Mucosa of gallbladder (tissue), 1 donor: ENCODE measurements at places on chromosomes 16 and 17.

DNA sequence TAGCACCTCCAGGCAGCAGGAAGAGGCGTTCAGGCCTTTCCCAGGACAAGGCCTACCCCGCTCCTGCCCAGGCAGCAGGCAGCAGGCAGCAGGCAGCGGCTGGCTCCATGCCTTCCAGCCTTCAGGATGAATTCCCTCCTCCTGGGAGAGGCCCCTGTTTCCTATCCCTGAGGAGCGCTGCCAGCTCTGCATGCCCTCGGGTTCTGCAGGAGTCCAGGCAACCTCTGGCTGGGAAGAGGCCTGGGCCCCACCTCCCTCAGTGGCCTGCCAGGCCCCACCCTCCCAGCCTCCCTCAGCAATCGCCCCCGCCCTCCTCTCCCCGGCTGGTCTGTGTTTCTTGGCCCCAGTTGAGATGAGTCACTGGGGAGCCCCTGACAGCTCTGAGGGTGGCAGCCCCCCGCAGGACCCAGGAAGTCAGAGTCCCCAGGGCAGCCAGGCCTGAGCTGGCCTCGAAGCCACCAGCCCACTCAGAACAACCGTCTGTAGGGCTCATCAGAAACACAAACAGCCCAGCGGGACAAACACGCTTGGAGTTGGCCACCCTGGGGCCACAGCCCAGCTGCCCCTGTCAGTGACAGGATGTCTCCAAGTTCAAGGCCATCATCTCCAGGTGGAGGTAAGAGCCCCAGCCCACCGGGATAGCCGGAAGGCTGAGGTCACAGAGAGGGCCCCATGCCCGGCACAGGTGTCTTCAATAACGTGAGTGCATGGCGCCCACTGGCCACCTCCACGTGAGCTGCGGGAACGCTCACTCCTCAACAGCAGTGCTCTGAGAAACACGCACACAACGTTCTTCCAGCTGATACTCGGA is 39.5 kb upstream of the CIBAR2 start:
- peak; percentile 76 for DNase-seq

DNA sequence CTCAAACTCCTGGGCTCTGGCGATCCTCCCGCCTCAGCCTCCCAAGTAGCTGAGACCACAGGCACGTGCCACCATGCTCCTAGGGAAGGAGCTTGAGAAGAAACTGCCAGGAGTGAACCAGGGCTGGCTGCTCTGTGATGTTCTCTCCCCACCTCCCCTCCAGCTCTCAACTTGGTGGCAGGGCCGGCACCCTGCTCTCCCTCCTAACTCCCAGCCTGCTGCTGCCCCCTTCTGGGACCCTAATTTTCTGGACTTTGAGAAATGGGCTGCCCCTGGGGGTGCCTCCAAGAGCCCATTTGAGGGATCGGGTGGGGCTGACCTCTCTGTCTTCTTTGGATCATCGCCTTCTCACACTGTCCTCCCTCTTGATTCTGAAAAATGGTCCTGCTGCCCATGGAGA is 14.9 kb upstream of the STAT3 start:
- no peak for DNase-seq

GRCh38 chr16:87389245-87389644 is 2.9 kb upstream of the MAP1LC3B start:
- no peak for DNase-seq

DNA sequence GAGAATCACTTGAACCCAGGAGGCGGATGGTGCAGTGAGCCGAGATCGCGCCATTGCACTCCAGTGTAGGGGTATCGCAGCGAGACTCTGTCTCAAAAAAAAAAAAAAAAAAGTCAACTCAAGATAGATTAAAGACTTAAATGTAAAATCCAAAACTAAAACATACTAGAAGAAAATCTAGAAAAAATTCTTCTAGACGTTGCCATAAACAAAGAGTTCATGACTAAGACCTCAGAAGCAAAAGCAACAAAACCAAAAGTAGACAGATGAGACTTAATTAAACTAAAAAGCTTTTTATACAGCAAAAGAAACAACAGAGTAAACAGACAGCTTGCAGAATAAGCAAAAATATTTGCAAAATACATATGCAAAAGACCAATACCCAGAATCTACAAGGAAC is 61.2 kb upstream of the ABCC11 start:
- DNase-seq: no peak

DNA sequence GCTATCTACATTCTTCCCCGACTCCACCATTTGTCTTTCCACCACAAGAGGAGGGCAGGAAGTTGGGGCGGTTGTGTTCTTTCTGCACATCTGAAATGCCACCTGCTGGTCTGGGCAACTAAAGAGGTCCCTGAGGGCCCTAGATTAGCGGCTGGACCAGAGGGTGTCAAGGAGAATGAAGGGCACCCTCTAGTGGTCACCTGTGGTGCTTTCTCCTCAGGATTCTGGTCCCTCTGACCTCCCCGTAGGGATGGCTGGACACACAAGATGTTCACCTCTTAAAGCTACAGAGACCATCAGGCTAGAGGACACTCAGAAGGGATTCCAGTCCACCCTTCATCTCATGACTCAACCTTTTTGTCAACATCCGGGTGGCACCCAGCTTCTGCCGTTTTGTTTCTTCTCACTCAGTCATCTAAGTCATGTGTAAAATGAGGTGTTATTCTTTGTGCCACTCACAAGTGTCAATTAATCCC is 2.9 kb upstream of the SCIMP start:
- DNase-seq: peak; percentile 47

DNA sequence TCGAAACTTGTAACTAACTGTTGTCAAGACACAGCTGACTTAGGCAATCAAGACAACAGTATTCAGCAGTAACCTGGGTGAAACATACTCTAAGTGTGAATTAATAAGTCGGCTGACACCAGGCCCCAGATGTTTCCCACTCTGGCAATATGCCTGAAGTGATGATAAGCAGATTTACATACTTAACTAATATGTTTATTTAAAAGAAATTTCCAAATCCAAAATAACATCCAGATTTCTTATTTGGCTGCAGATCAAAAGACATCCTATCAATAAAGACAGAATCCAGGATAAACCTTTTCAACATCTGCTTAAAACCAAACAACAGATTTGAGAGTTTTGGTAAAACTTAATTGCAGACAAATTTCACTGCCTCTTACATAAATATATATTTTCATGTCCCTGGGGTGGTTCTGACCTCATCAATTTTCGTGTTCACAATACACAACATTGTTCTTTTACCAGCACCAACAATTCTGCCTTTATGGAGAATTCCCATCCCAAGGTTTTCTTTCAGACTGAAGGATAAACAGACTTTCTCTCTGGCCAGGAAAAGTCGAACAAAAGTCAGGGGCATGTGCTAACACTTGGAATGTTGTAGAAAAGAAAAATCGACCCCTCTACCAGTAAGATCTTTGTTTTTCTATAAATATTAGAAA is 45.1 kb upstream of the TOX3 start:
- DNase-seq: no peak

DNA sequence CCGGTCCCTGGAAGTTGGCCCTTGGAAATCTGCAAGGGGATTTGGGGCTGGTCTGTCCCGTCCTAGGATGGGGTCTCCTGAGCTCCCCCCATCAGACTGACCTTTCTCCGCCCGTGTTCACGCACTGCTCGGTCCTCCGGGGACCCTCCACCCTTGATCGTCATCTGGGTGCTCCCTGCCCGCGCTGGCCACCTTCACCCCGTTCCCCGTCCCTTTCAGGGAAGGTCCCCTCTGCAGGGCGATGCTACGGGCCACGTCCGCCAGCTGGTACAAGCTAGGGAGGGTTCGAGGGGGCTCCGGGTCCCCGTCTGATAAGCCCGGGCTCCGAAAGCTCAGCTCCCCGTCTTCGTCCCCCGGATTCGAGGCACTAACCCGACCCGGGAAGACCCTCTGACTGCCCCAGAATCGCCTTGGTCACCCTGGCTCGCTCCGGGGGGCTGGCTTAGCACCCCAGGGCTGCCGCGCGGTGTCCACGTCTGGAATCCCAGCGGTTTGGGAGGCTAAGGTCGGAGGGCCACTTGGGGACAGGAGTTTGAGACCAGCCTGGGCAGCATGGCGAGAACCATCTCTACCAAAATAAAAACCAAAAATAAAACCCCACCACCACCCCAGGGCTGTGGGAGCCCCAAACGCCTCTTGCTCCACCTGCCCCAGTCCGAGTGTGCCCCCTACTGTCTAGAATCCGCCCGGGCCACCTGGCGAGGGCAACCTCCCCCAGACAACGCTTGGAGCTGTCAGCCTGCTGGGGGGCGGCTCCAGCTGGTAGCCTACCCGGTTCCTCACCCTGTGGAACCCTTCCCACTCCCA is 1.1 kb upstream of the SLC43A2 start:
- peak; percentile 74 for DNase-seq

GRCh38 chr17:83081684-83082201 is 2.3 kb downstream of the METRNL start:
- peak; percentile 61 for DNase-seq

GRCh38 chr17:2011411-2012371 is 13.4 kb downstream of the RTN4RL1 start:
- peak; percentile 41 for DNase-seq

DNA sequence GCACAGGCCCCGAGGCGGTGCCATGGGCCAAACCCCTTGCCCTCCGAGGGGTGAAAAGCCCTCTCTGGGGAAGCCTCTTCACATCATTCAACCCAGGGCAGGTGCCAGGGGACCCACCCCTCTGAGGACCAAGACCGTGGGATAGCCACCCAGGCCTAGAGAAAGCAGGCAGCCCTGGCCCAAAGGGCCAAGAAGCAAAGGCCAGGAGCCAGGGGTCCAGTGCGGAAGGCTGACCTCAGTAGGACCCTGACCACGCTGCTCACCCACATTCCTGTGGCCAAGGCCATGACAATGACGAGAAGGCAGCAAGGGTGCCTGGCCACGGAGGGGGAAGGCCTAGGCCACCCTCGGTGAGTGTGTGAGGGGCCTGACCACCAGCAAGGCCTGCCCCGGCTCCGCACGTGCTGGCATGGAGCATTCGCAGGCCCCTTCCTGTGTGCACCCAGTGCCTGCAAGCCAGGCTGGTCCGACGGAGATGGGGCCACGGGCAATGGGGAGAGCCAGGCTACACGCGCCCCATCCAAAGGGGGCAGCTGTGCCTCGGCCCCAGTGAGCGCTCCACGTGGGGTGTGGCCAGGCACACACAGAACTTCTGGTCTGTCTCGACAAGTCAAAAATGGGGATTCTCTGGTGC is 24.5 kb upstream of the RASD1 start:
- DNase-seq: no peak

- DNase-seq: no peak
Observed at GRCh38 chr17:53736516-53737240, 86.0 kb upstream of the KIF2B start.

- peak; percentile 42 for DNase-seq
Observed at GRCh38 chr17:64200080-64201032, 62.7 kb downstream of the TEX2 start.

DNA sequence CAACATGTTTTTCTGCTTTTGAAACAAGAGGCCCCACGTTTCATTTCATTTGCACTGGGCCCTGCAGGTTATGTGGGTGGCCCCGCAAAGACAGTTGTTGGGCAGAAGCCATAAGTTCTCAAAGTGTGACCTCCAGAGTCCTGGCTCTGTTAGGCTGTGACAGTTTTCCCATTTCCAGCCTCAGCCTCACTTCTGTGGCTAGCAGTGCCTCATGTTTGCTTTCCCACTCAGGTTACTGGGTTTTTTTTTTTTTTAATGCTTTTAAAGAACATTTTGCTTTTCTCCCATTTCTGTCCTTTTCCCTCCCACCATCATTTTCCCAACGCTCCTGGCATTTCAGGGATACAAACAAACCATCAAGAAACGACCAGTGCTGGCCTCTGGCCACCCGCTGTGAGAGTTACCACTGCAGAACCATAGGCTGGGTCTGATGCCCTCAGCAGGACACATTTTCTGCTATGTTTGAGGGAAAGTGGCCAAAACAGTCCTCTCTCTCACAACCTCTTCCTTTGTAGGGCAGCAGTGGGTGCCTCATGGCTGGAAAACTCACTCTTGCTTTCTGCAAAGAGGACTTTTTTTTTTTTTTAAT is 159.0 kb upstream of the MPHOSPH6 start:
- DNase-seq: no peak

- DNase-seq: no peak
Observed at GRCh38 chr17:34347063-34347462, 9.2 kb upstream of the CCL13 start.

DNA sequence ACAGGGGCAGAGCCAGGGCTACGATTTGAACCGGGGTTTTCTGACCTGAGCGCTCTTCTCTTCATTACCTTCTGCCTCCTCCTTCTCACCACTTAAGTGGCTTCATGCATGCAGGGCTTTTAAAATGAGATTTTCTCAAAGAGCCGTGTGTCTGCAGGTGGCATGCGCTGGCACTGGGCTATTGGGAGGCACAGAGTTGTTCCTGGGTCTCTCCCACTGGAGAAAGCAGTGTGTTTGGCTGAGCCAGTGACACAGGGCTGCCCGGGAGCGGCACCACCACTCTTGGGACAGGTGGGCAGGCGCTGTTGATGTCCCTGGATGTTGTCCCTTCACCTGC is 218.8 kb upstream of the CHMP6 start:
- no peak for DNase-seq

- no peak for DNase-seq
Observed at GRCh38 chr16:47342055-47342454, 118.8 kb downstream of the ITFG1 start.

- no peak for DNase-seq
Observed at GRCh38 chr17:27644586-27644985, 13.6 kb downstream of the LGALS9 start.

DNA sequence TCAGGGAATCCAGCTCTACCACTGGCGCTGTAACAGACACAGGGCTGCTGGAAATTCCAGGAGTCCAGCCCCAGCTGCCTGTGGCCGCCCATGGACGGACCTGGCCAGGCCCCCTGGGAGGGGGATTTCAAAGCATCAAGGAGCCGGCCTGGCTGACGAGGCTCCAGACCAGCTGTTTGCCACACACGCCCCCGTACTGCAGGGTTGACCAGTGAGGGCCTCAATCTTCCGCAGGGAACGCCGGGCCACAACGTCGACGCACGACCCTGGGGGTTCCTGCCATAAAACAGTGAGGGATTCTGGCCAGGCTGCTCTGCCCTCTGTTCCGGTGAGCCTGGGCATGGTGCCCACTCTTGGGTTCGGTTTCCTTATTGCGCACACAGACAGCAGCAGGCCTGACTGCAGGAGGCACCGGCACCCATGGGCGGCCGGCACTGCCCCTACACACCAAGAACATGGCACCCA is 3.7 kb downstream of the LMF1 start:
- DNase-seq: no peak

- DNase-seq: no peak
Observed at GRCh38 chr16:87757841-87758426, 7.9 kb downstream of the KLHDC4 start.

GRCh38 chr17:12463102-12463501 is 202.6 kb upstream of the MYOCD start:
- DNase-seq: no peak

DNA sequence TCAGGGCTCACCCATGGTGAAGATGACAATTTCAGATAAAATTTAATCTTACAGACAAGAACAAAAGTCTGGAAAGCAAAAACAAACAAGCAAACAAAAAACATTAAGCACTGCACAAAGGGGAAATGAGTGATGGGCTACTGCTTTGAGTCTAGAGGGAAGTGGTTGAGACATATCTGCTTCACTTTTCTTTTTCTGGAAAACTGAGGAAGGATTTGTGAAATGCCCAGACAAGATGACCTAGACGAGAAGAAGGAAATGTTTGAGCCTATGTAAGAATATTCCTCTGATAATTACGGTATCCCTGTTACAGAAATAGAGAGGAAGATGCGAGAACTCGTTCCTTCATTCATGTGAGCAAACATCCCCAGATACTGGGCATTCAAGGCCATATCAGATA is 11.5 kb upstream of the HYDIN start:
- no peak for DNase-seq
